Cardiac septum (tissue), 1 donor: ENCODE measurements at places on chromosomes 6 and 20. TPM values are rescaled to one million over a fixed set of nuclear protein-coding genes. Genes with fewer than 3 reads are reported as not detected.

The ETV7 gene
- 0.13 TPM for total RNA-seq

The GTSF1L gene
- total RNA-seq, result not detected

The FLRT3 gene
- total RNA-seq, result 0.22 TPM

The MEI4 gene
- not detected for total RNA-seq

The TMC2 gene
- total RNA-seq, result not detected

The PLEKHG1 gene
- 19.5 TPM for total RNA-seq

The SAMD10 gene
- total RNA-seq, result 4.0 TPM

- no peak for DNase-seq
Measured at GRCh38 chr6:44086931-44087574, 40.2 kb downstream of the MRPL14 start.

DNA sequence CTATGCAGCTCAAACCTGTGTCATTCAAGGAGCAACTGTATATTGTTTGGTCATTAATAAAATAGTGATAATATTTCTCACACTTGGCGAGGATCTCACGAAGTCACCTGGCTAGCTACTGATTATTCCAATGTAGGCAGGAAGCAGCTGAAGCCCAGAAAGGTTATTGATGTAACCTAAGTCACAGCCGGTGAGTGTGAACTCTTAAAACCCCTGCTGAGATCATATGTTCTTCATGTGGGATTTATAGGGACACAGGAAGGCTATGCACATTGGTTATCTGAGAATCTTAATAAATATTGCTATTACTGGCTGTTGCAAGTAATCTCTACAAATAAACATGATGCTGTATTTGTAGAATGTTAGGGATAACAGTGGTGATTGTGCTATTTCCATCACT, 161.4 kb downstream of the TBC1D7 start:
- DNase-seq, result no peak

DNA sequence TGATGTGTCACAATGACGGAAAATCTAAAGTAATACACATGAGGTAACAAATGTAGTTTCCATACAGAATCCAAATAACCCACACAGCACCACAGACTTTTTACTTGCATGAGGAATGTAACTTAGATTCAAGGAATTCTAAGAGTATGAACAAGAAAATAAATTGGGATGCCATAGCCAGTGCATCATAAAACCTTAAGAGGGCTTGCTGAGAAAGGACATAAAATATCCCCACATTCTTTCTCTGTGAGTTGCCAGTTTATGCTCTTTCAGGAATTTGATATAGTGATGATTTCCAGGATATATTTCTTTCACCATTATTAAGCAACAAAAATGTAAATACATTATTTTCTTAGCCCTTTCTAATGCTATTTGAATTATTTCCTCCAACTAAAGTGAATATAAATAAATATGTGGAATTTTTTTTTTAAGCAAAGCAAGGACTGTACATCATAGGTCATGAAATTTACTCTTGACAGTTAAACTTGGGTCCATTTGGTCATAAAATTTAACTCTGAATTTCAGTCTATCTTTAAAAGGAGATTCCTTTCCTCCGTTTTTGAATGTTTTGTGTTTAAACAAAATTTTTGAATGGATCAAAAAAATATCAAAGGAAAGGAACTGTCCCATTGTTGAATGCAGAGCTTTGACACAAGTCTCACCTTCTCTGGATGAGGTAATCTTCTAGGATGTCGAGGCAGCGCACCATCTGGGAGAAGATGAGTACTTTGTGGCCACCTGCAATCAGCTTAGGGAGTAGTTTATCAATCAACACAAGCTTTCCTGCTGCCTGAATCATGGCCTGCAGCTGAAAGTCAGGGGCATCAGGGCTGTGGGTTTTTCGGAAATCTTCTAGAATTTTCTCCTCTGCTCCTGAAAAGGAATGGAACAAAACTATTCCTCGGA, 116.3 kb upstream of the EMILIN3 start:
- DNase-seq, result no peak

GRCh38 chr20:32920530-32921298, 62.0 kb downstream of the EFCAB8 start:
- DNase-seq, result no peak

GRCh38 chr20:13142143-13142542, 78.9 kb upstream of the ISM1 start:
- no peak for DNase-seq

DNA sequence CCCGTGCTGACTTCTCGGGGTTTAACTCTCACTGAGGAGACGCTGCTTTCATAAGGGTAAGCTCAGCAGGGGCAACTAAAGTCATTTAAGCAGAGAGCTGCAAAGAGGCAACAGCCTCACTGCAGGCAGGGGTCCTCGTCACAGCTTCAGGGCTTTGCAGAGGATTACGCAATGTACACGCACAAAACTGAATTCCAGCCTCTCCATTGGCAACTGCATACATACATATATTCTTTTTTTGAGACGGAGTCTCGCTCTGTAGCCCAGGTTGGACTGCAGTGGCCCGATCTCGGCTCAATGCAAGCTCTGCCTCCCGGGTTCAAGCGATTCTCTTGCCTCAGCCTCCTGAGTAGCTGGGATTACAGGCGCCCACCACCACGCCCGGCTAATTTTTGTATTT, 2.4 kb downstream of the GMEB2 start:
- DNase-seq, result no peak

- no peak for DNase-seq
Measured at GRCh38 chr6:7175462-7175861, 67.7 kb downstream of the RREB1 start.

- DNase-seq, result no peak
Measured at GRCh38 chr20:59153832-59154231, 9.8 kb upstream of the ZNF831 start.

DNA sequence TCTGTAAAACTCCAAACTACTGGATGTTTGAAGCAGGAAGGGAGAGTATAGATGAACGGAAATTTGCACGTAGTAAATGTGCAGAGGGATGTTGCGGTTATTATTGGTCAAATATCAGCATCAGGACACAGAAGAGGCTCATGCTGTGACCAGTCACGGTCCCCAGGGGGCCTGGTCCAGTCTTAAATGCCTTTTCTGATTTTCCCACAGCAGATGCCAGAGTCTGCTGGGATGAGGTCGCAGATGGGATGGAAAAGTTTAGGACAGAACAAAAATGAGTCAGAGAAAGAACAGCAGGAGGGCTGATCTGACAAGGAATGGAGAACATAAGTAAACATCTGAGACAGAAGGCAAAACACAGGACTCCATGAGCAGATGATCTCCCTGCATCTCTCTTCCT, 11.7 kb upstream of the SIRPG start:
- no peak for DNase-seq

- DNase-seq, result no peak
Measured at GRCh38 chr6:35415065-35415891, 36.9 kb upstream of the FANCE start.

DNA sequence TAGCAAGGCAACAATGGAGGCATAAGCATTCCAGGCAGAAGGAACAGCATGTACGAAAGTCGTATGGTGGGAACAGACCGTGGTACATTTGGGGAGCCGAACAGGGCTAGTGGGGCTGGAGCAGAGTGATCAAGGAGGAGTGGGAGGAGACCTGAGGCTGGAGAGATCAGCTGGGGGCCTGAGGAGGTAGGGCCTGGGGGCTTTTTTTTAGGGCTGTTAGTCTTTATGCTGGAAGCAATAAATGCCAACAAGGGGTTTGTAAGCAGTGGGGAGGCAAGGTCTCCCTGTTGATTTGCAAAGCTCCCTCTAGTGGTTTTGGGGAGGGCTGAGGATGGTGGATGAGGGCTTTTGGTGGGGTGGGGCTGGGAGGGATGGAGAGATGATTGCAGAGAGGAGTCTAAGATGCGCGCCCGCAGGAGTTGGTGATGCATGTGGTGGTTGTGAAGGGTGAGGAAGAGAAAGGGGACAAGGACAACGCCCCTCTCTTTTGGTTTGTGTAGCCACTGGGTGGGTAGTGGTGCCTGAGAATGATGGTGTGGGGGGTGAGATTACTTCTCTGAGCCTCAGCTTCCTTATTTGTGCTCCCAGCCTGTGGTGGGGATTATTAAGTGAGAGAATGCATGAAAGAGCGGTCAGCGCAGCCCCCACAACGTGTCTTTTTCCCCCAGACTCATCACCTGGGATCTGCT, 74.1 kb upstream of the TOX2 start:
- DNase-seq, result no peak

DNA sequence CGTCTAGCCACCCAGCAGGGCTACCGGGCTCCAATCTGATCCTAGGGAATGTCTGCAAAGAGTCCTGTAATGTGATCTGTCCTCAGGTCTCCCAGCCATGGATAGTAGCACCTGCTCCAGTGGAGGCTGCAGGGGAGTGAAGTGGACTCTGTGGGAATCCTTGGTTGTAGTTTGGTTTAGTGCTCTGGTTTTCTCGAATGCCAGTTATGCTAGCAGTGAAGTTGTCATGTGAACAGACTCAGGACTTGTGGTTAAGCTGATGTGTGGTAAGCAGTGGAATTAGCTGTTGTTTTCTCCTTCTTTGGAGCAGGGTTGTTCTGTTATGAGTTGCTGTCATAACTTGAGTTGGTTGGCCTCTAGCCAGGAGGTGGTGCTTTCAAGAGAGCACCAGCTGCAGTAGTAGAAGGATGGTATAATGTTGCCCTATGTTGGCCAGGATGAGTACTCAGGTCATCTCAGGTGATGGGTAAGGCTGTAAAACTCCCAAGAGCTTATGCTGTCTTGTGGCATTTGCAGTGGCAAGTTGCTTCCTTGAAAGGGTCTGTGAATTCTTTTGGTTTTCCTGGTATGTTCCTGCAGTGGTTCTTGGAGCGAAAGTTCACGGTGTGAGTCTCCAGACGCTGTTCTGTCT, 390.2 kb downstream of the UTRN start:
- DNase-seq, result no peak

- no peak for DNase-seq
Measured at GRCh38 chr6:1029141-1029540, 282.8 kb upstream of the FOXQ1 start.

DNA sequence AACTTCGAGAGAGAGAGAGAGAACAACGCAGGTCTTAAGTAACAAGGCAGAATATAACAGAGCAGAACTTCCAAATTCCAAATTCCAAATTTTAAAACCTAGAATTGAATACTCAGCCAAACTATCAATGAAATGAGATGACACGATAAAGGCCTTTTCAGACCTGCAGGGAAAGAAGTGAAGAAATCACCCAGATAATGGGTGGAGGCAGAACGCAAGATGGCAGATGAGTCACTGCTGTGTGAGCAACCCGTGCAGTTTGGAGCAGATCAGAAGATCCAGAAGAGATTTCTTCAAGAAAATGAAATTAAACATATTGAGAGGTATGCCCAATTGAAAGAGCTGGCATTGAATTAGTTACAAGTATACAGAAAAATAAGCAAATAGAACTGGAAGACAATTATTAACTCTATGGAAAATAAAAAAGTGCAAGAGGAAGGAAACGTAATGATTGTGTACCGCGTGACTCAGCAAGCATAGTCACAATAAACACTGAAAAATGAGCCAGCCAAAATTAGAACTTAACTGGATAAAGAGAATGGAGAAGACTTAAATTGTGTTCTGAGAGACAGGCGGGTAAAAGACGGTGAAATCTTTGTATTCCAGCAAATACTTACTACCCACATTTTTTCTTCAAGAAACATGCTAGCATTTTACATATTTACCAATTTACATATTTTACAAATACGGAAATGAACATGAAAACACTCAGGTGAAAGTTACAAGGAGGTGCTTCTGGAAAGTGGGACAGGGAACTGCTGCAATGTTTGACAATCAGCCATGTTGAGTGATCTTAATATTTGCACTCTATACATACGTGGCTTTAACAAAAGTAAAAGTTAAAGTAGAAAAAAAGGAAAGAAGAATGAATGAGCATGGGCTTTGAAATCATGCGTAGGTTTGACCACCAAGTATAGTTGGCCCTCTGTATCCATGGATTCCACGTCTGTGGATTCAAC, 87.9 kb upstream of the CDYL start:
- DNase-seq, result no peak

DNA sequence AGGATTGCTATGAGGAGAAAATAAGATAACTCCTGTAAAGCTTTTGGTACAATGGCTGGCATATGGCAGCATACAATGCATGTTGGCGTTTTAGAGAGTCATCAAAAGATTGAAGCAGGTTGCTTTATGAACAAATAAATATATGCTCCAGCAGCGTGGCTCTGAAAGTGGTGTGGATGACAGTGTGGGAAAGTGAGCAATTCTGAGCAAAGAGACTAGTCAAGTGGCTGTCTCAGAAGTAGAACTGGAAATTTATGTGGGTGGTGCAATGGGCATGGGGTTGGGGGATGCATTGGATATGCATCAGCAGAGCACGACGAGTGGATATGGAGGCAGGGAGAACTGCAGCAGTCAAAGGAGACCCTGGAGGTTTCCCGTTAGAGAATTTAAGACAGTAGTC, 66.2 kb upstream of the PHACTR2 start:
- no peak for DNase-seq

DNA sequence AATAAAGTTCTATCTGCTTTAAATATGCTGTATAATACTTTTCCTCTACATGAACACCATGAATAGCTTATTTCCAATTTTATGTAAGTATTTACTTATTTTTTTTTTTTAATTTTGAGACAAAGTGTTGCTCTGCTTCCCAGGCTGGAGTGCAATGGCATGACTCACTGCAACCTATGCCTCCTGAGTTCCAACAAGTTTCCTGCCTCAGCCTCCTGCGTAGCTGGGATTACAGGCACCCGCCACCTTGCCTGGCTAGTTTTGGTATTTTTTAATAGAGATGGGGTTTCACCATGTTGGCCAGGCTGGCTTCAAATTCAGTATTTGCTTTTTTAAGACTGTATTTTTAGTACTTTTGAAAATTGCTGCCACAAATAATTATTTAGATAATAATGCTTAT, 1365.9 kb downstream of the GRIK2 start:
- DNase-seq, result no peak

DNA sequence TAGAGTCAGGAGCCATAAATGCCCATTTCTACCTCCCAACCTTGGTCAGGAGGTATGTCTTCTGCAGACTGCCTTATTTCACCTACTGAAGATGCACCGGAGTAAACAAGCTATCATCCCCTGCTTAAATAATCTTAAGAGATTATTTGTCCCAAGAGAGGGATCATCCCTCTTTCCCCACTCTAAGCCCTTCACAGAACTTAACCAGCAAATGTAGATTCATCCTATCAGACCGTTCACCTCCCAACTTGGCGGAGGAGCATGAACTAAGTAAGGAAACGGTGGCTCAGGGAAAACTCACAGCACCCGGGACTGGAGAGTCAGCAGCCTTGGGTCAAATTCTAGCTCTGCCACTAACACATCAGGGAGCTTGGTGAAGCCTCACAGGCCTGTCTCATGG, 115.3 kb downstream of the TRERF1 start:
- no peak for DNase-seq

GRCh38 chr6:125375821-125376220, 74.1 kb upstream of the HDDC2 start:
- DNase-seq, result no peak

DNA sequence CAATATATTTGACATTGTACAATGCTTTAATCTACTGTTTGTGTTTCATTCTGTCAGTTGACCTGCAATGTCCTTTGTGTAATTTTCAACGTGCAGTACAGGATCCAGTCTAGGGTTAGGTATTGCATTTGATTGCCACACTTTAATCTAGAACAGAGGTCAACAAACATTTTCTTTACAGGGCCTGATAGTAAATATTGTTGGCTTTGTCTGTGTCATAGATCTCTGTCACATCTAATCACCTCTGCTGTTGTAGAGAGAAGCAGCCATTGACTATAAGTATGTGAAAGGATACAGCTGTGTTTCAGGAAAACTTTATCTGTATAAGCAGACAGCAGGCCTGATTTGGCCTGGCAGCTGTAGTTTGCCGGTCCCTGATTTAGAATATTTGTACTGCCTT, 39.3 kb downstream of the ATRN start:
- no peak for DNase-seq

- DNase-seq, result no peak
Measured at GRCh38 chr6:40685862-40686261, 98.7 kb upstream of the LRFN2 start.
